ENCODE measurements at places on chromosomes 13 and 19.

DNA sequence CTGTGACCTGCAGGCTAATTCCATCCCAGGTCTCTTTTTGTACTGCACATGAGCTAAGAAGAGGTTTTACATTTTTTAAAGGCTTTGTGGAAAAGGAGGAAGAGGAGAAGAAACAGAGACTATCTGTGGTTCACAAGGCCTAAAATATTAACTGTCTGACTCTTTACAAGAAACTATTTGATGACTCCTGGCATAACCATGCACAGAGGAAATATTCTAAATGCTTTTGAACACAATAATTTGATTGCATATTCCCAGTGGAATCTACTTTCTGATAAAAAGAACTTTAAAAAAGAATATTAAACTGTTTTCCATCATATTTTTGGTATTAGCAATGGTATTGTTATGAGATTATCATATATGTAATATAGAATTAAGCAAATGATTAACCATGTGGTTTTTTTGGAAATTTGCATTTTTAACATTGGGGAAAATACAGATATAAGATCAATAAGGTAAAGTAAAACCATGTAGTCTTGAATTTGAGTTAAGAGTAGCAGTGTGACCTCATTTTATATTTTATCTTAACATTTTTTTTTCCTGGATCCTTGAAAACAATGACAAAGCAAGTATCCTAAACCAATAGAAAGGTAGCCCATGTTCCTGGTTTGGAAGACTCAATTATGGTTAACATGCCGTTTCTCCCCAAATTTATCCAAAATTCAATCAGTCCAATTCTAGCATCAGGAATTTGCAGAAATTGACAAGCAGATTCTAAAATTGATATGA lies 251.0 kb downstream of the UQCRFS1 start:
- DNase-seq, result no peak

- no peak for DNase-seq
Observed at GRCh38 chr19:30145467-30145866, 203.4 kb downstream of the URI1 start.

DNA sequence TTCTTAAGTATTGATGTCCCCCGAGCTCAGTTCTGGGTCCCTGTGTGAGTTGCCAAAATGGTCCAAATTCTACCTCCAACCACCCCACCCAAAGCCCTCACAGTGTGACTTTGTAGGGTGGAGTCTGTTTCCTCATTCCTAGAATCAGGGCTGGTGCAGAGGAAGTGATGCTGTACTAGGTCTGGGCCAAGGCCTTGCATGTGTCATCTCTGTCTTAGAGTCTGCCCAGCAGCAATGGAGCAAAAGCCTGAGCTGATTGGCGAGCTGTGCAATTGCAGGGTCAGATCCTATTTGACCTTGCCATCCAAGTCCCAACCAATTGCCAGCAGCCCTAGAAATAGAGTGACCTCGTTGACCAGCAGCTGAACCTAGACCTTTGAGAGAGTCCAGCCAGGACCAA lies 97.0 kb upstream of the ANKRD10 start:
- DNase-seq, result no peak

GRCh38 chr19:4399812-4400134 lies 574 bp downstream of the SH3GL1 start:
- no peak for DNase-seq

GRCh38 chr19:52007451-52007805 lies 583 bp downstream of the ZNF615 start:
- DNase-seq, result no peak
